ENCODE measurements at places on chromosomes 1 and 21. TPM values are rescaled to one million over a fixed set of nuclear protein-coding genes. Genes with fewer than 3 reads are reported as not detected.

DNA sequence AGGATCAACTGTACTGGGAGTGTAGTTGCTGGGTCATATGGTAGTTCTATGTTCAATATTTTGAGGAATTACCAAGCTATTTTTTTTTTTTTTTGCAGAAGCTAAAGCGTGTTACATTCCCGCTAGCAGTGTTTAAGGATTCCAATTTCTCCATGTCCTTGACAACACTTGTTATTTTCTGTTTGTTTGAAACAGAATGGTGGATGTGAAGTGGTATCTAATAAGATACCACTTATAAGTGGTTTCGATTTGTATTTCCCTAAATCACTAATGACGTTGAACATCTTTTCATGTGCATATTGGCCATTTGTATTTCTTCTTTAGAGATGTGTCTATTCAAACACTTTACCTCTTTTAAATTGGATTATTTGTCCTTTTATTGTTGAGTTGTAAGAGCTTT lies 112.2 kb downstream of the DISP1 start:
- DNase-seq, result no peak

GRCh38 chr1:237444120-237444790 lies 402.3 kb downstream of the RYR2 start:
- no peak for DNase-seq

DNA sequence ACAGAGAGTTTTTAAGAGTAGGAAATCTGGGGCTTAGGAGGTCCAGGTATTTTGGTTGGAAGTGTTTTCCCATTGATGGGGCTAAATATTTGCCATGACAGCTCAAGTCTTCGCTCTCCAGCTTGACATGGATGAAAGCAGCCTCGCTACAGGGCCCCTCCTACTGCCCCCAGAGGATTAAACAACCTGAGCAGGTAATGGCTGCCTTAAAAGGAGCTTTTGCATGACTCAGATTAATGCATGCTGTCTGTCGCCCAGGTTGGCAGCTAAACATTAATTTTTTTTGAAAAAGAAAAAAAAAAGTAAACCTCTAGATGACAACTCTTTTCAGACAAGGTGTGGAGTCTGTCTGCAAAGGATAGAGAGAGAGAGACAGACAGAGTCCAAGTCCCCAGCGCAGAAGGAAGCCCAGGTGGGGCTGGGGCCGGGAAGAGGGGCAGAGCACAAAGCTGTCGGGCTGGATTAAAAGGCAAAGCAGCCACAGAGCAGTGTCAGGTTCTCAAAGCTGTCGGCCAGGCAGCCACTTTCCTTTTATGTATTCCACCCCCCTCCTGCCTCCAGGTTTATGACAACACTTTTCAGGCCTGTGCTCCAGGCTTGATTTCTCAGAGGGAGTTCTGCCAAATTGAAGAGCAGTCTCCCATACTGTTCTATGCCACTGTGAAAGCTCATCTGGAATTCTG lies 127.9 kb downstream of the CLIC6 start:
- peak; percentile 26 for DNase-seq

ASAP3 gene
- total RNA-seq, result 41.3 TPM

CASQ1 gene
- not detected for total RNA-seq

DNA sequence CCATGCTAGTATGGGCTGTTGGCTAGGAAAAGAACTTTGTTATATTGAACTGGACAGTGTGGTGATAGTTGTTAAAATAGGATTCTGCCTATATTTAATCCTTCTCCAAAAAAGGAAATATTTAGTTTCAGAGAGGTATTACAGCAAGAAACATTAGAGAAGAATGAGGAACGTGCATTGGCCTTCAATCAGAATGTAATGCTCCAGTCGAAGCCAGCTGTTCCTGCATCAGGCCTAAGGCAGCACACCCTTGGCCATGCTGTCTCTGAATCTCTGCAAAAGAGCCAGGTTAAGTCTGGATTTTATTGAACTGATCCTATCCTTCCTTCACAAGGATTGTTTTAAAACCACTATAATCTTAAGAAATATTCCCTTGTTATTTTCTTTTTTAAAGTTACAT lies 35.3 kb upstream of the RALGPS2 start:
- DNase-seq, result no peak

DNA sequence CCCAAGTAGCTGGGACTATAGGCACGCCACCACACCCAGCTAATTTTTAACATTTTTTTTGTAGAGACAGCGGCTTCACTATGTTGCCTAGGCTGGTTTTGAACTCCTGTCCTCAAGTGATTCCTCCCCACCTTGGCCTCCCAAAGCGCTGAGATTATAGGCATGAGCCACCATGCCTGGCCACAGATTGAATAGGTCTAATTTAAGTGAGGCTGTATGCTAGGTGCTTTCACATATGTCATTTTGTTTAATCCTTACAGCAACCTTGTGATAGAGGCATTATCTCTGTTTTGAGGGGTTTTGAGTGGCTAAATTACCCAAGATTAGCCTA lies 7.2 kb downstream of the INTS3 start:
- DNase-seq, result no peak

DNA sequence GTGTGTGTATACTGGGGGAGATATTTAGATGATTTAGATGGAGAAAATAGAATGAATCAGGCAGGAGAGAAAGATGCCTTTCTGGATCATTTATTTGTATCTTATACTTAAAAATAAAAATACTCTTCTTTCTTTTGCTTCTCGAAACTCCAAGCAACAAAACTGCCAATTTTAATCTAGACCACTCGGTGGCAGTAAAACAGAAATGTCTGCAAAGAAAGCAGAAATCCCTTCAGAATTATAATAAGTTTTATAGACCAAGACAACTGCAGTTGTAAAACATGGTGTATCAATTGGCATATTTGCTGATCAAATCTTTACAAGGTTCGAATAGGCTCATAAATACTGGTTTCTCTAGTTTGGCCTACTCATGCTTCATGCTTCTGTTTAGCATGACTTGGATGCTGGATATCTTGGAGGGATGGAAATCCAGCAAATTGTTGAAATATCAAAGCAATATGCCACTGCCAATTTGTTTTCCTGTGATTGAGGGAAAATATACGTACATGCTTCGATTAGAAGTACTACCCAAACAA lies 15.1 kb upstream of the C1orf87 start:
- peak; percentile 26 for DNase-seq

GRCh38 chr1:53576381-53576801 lies 117.2 kb downstream of the DMRTB1 start:
- DNase-seq, result peak; percentile 59

DNA sequence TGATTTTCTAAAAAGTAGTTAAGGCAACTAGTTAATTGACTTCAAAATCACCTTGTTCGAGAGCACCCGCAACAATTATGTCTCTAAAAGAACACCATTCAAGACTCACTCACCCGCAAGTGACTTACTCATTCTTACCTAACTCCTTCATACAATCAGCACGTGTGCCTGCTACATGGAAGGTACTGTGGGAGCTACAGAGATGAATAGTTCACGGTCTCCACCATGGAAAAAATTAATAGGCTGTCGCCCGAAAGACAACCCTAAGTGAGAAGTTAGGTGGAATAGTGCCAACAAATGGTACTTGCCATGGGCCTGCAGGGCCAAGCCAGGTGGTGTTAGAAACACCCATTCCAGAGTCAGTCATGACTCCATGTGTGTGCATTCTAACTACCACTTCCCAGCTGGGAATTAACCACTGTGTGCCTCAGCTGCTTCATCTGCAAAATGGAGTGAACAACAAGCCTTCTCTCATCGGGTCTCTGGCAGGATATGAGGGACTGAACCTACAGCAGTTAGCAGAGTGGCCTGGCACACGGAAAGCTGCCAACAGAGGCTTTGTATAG lies 7.1 kb downstream of the SSBP3 start:
- DNase-seq, result no peak

FLG2 gene
- total RNA-seq, result not detected

GRCh38 chr1:19797827-19798226 lies 1.9 kb downstream of the TMCO4 start:
- DNase-seq, result no peak

GRCh38 chr1:18575620-18576019 lies 55.0 kb upstream of the PAX7 start:
- peak; percentile 22 for DNase-seq

KRTAP24-1 gene
- total RNA-seq, result not detected

NEK7 gene
- 84.0 TPM for total RNA-seq

CLCNKB gene
- total RNA-seq, result 0.60 TPM

SLC45A1 gene
- 0.52 TPM for total RNA-seq

KRTAP10-9 gene
- total RNA-seq, result not detected

DNA sequence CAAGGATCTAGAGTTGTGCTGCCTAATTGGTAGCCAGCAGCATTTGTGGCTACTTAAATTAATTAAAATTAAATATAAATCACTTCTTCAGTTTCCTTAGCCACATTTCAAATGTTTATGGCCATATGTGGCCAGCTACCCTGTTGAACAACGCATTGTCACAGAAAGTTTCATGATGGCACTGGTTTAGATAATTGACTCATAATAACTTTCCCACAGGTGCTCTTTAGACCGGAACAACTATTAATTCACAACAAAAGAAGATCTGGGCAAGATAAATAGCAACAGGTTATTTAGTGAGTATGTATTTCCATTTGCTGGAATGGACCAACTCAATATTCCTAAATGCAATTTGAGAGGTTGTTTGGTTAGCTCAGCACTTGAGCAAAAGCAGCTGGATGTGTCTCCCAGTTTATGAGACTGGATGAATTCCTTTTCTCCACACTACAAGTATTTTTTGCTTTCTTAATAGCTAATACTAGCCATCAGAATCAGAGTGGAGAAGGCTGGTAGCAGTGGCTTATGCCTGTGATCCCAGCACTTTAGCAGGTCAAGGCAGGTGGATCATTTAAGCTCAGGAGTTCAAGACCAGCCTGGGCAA lies 3.7 kb upstream of the AMIGO1 start:
- no peak for DNase-seq

ACKR1 gene
- total RNA-seq, result not detected

DNA sequence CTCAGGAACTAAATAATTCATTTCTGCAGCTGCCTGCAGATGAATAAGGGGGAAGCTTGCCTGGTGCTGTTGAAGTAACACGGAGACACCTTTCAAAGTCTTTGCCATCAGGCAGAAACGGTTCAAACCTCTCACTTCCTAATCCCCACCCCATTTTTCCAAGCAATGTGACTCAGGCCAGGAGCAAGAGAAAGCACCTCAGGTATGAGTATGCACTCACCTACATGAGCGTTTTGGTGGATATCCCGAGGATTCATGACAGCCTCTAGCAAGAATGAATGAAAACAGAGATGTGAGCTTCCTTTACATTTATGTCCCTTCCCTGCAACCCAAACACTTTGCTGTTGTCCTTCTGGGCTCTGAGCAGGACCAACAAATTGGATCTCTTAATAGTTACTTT lies 63.4 kb upstream of the LAX1 start:
- DNase-seq, result no peak

DDR2 gene
- total RNA-seq, result 1.2 TPM

DNA sequence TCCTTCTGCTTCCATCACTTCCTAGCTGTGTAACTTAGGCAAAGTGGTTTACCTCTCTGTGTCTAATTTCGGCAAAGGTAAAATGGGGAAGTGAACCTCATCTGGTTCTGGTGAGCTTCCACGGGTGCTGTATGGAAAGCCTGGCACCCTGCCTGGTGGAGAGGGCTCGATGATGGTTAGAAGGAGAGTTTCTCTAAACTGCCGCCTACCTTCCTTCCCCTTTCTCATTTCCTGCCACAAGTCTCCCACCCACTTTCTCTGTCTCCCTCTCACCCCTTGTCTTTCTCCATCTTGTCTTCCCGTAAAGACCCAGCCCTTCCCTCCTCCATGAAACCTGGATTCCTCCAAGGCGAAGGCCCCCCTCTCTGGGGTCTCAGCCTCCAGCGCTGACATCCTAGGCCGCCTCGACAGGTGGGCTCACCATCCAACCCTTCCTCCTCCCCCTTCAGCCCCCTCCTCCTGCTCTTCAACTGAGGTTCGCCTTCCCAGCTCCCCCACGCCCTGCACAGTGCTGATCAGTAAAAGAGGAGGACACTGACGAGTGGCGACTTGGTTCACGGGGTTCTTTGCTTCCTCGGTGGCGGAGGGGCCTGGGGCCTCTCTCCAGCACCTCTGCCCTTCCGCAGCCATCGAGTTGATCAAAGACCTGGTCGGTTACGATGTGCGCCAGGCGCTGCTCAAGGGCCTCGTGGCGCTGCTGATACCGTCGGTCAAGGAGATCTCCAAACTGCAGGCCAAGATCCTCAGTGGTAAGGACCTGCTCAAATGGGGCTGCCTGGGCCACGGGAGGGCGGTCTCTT lies 7.3 kb downstream of the RNU5D-1 start:
- no peak for DNase-seq

- DNase-seq, result no peak
These were observed 2.4 kb upstream of the IKBKE start for GRCh38 chr1:206467915-206468314.

CFHR1 gene
- not detected for total RNA-seq

DNA sequence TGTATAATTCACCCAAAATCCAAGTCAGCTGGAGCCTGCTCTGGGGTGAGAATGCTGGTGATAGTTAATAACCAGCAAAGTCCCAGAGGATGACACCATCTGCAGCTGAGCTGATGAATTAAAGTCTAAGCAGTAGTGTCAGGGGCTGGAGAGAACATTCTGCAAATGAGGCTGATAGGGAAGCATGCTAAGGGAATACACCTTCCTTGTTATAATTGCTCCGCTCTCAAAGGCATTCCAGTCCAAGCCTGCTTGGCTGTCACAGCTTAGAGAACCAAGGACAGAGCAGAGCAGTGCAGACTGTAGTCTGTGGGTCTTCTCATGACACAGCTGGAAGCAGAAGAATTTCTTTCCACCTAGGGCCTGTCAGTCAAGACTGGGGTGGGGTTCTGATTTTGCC lies 283.1 kb downstream of the SIPA1L2 start:
- DNase-seq, result no peak

- DNase-seq, result peak; percentile 55
These were observed 11.3 kb downstream of the RPAP2 start for GRCh38 chr1:92310185-92310597.

NADK gene
- total RNA-seq, result 34.9 TPM

PKP1 gene
- 0.15 TPM for total RNA-seq

DNA sequence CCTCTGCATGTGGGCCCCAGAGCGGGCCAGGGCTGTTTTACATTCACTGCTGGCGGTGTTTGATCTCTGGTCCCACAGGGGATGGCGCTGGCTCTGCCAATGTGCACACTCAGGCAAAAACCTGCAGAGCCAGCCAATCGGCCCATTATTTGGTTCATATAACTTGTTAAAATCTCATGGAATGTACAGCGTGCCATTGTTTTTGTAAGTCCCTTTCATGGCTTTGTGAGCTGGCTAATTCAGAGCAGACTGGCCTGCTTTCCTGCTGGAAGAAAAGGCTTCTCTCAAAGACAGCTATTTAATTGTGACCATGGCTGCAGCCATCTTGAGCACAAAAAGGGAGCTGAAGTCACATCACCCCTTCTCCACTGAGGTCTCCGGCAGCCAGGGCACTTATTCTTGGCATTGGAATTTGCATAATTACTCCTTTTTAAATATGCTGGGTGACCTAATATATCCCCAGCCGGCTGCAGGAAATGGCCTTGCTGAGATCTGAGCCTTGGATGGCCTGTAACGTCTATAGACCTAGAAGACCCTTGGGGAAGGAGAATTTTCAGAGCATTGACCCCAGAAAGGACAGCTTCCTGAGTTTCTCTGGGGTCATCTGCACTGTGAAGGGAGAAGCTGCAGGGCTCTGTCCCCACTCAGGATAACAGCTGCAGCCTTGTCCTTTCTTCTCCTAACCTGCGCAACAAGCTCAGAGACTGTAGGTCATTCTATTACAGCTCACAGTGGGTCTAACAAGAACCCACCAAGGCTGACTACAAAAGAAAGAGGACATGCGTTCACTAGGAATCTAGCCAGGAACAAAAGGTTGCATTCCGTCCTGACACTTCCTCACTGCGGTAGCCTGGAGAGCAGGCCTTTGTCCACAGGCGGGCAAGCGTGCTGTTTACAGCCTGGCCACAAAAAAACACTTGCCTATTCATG lies 45.8 kb downstream of the BCAR3 start:
- DNase-seq, result peak; percentile 58

OR2T33 gene
- total RNA-seq, result not detected

Measured in renal cortical epithelial cell (primary cell).